ENCODE measurements at places on chromosomes 12 and 14.
A peak's percentile ranks its signal among the peaks of the same experiment; 100 is the strongest.

GRCh38 chr14:34665785-34666435, 36.0 kb upstream of the SNX6 start:
- DNase-seq: peak; percentile 76

GRCh38 chr12:7061596-7061995, 1.1 kb downstream of the C1S start:
- no peak for DNase-seq

DNA sequence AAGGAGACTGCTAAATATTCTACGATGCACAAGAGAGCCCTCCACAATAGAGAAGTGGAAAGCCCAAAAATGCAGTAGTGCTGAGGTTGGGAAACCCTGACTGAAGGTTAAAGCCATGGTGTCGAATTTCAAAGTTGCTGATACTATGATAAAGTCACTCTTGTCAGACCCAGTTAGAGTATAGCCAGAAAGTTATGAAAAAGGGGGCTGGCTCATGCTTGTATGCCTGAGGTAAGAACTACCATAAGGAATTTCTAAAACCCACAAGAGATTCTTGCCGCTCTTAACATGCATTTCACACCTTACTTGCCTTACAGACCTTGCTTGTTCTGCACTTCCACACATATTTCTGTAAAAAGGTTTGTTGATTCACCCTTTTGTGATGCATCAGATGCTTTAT, 184.6 kb downstream of the SLC6A15 start:
- DNase-seq: no peak

DNA sequence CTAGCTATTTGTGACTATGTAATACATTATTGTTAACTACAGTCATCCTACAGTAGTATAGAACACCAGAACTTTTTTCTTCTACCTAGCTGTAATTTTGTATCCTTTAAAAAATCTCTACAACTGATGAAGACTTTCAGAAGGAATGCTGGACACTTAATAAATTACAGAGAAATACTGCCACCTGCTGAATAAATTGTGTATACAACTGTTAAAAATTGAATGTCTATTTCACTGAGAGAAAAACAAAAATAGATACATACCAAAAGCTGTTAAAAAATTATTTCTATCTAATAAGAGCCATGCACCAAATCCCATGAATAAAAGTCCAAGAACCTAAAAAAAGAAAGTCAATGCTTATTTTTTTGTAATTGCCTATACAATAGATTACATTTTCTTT, 6.6 kb downstream of the TSPAN19 start:
- DNase-seq: no peak

DNA sequence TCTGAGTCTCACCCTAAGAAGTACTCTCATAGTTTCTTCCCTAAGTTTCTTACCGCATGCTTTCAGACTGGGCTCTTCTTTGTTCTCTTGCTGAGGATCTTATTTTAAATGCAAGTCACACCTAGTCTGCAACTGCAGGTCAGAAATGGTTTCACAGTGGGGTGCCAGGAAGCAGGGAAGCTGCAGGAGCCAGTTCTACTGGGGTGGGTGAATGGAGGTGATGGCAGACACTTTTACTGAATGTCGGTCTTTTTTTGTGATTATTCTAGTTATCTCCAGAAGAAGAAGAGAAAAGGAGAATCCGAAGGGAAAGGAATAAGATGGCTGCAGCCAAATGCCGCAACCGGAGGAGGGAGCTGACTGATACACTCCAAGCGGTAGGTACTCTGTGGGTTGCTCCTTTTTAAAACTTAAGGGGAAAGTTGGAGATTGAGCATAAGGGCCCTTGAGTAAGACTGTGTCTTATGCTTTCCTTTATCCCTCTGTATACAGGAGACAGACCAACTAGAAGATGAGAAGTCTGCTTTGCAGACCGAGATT, 1.7 kb downstream of the FOS start:
- DNase-seq: no peak

DNA sequence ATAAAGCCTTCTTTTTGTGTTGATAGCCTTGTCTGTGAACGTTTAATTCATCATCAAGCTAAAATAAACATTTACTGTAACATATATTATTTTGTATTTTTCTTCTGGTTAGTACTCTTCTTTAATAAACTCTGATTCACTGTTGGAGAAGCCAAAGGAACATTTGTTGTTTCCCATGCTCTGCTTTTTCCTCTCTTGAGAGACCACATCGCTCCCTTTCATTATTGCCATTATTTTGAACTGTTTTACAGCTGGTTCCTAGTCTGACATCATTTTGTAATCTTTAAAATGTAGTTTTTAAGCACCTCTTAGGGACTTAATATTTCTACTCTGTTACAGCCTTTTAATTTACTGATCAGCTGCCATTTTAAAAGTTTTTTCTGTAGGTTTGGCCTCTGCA, 301.8 kb downstream of the NPAS3 start:
- no peak for DNase-seq

DNA sequence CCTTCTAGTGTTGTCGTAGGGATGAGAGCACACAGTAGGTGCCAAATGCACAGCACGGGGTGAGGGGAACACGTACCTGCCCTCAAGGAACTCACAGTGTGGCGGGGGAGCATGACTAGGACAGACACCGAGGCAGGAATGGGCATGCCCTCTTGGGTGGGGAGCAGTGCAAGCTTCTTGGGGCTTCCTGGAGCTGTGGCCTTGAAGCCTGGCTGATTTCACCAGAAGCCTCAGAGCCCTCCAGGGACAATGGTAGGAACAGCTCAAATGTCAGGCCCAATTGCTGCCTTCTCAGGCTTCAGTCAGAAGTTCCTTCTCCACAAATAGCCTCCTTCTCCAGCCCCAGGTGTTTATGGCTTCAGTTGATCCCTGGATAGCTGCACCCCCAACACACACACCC, 43.4 kb downstream of the TEAD4 start:
- no peak for DNase-seq

- DNase-seq: no peak
These were observed 283 bp downstream of the LMO3 start for GRCh38 chr12:16605642-16606116.

DNA sequence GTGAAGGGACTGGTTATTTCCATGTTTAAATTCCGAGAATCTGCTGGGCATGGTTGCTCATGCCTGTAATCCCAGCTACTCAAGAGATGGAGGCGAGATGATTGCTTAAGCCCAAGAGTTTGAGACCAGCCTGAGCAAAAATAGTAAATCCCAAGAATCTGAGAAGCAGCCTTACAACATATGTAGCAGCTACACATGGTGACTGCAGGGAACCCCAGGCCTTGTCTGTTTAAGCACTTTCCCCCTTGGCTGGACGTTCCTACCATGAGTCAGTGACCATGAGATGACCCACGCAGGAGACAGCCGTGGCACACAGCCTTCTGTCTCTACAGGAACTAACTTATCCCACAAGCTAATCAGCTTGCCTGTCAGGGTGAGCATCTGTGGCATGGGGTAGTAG, 5.5 kb upstream of the SLC24A4 start:
- DNase-seq: no peak

DNA sequence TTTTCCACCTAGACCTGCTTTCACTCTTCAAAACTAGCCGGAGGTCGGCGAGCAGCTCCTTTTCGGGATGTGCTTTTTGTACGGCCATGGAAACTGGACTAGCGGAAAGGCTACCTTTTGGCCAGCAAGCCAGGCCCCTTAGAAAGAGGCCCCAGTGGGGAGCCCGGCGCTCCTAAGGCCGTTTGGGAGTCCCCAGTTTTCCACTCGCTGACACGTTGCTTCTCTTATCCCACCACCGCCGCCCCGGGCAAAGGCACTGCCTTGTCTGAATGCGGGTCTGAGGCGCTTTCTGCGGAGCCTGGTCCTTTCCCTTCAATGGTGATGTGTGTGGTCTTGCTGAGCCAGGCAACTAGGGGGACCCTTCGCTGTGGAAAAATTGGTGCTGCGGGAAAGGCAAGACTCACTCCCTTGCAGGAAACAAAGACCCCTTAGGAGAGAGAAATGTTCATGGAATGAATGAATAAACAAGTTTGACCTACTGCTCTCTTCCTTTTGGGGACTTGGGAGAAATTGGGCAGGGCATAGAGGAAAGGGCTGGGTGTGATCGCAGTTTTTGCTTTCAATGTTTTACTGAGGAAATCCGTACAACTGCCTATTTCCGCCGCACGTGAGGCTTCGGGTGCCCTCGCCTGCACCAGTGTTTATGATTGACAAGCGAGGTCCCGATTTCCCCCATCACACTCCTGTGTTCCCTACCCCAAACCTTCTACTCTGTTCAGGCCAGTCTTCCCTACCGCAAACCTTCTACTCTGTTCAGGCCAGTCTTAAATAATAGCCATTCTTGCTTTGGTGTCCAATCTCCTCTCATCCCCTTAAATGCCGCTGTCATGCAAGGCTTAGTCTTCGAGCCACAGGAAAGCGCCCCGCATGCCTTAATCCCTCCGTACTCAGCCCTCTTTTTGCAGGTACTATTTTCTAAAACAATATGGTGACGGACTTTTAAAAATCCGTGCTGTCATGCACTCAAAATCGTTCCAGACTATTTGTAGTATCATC, 1.0 kb upstream of the SLC38A2 start:
- no peak for DNase-seq

GRCh38 chr12:31034372-31034771, 39.3 kb upstream of the DDX11 start:
- DNase-seq: no peak

- DNase-seq: no peak
These were observed 680.9 kb upstream of the LMO3 start for GRCh38 chr12:17286874-17287273.

DNA sequence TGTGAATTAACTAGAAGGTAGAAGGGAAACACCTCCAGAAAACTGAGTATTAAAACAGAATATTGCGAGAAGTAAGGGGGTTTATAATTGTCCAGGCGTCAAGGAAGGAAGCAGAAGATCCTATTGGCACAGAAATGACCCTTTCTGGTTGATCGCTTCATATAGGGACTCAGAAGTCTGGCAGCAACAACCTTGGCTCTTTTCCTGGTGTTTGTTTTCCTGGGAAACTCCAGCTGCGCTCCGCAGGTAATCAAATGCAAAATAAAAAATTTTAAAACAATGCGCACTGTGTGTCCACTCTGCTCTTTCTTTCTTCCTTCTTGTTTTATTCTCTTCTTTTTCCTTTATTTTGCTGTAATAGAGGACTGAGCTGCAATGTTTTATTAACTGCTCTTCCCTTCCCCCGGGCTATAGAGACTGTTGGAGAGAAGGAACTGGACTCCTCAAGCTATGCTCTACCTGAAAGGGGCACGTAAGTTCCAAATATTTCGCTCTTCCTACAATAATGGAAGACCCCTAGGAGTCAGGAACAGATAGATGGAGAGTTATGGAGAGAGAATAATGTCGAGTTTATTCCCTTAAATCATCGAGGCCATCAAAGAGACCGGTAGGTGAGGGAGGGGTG, 737 bp downstream of the SPX start:
- DNase-seq: no peak

GRCh38 chr12:103855036-103855712, 14.1 kb upstream of the NT5DC3 start:
- DNase-seq: no peak

DNA sequence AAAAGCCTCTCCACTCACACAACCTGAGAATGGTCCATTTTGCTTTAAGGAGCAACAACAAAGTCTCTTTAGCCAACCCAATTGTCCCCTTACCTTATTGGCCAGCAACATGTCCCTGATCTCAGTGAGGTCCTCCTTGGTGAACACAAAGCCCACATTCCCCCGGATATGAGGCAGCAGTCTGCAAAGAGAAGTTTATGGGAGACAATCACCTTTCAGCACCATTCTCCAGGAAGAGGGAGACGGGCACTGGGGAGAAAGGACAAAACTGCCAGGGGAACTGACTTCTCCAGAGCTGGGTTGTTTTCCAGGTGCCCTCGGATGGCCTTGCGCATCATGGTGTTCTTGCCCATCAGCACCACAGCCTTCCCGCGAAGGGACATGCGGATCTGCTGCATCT, 1.9 kb downstream of the RPLP0 start:
- no peak for DNase-seq

GRCh38 chr12:12891080-12891880, at the start of gene GPRC5A:
GPRC5A (plus strand) TSS chr12:12891562; CDS start chr12:12908250, 16,688 bp downstream.
- peak; percentile 52 for DNase-seq

GRCh38 chr12:124191024-124191359, 103.9 kb upstream of the RFLNA start:
- no peak for DNase-seq

DNA sequence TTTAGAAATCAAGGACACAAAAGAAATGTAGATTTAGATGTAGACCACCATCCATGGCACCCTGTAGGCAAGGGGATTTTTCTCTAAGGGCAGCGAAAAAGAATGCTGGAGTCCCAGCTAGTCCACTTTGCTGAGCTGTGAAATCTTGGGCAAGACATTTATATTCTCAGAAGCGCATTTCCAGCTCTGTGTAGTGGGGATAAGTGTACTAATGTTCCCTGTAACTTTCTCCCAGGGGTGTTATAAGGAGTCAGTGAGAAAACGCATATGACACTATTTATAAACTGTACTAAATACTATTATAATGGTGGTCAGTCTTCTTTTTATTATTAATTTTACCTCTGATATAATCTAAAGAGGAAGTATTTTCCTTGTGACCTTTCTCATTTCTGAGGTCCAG, 133.4 kb upstream of the FRMD6 start:
- DNase-seq: no peak

DNA sequence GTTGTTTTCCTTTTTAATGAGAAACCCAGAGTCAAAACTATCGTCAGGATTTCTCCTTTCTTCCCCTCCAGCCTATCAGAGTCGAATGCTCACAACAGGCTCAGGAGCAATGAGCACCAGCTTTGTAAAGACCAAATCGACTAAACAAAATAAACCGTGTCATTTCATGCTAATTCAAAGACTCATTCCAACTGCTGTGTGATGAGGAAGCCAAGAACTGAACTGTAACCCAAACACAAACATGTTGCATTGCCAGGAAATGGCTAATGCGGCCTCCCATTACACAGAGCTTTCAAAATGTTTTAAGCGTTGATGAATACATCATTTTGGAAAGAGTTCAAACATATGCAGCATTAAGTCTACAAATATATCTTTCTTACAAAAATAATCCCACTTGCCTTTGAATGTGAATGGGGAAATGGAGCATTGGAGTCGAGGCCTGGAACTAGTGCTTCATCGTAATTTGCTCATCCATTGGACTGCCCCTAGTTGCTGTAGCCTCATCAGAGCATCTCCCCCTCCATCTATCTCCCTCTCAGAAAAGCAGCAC, 349.5 kb downstream of the GXYLT1 start:
- DNase-seq: no peak

DNA sequence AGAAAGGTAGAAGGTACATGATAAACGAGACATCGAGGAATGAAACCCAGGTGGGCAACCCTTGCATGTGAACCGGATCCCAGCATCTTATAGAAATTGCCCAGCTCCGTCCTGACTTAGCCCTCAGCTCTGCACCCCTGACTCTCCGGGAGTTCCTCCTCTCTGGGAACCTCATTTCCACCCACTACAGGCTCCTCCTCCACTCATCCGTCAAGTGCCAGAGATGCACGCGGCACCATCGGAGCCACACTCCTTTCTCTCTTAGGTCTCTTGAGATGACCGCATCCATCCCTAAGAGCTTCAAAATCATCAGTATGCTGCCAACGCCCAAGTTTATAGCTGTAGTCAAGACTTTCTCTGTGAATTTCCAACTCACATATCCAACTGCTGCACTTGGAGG, 84.7 kb downstream of the TTC7B start:
- DNase-seq: no peak

- DNase-seq: no peak
These were observed 44.5 kb upstream of the ZDHHC17 start for GRCh38 chr12:76719171-76720041.

GRCh38 chr14:36467332-36467731, 52.7 kb downstream of the NKX2-1 start:
- no peak for DNase-seq

GRCh38 chr14:79805636-79806035, 405.7 kb downstream of the DIO2 start:
- no peak for DNase-seq

GRCh38 chr14:35416108-35416750, 11.7 kb upstream of the NFKBIA start:
- DNase-seq: no peak

- peak; percentile 14 for DNase-seq
These were observed 55.0 kb upstream of the NELL2 start for GRCh38 chr12:44930972-44931600.
